Ammon's horn (tissue), 1 donor: ENCODE measurements at places on chromosomes 11 and 22.

- peak; percentile 86 for DNase-seq
Measured at GRCh38 chr11:11993839-11994238, 14.6 kb downstream of the DKK3 start.

DNA sequence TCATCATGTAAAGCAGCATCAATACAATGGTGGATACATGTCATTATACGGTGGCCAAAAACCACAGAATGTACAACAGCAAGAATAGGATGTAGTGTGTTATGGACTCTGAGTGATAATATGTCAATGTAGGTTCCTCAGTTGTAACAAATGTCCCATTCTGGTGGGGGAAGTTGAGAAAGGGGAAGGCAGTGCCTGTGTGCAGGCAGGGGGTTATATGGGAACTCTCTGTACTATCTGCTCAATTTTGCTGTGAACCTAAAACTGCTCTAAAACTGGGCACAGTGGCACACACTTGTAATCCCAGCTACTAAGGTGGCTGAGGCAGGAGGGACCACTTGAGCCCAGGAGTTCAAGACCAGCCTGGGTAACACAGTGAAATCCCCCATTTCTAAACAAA is 5.9 kb downstream of the CHKA start:
- DNase-seq, result no peak

DNA sequence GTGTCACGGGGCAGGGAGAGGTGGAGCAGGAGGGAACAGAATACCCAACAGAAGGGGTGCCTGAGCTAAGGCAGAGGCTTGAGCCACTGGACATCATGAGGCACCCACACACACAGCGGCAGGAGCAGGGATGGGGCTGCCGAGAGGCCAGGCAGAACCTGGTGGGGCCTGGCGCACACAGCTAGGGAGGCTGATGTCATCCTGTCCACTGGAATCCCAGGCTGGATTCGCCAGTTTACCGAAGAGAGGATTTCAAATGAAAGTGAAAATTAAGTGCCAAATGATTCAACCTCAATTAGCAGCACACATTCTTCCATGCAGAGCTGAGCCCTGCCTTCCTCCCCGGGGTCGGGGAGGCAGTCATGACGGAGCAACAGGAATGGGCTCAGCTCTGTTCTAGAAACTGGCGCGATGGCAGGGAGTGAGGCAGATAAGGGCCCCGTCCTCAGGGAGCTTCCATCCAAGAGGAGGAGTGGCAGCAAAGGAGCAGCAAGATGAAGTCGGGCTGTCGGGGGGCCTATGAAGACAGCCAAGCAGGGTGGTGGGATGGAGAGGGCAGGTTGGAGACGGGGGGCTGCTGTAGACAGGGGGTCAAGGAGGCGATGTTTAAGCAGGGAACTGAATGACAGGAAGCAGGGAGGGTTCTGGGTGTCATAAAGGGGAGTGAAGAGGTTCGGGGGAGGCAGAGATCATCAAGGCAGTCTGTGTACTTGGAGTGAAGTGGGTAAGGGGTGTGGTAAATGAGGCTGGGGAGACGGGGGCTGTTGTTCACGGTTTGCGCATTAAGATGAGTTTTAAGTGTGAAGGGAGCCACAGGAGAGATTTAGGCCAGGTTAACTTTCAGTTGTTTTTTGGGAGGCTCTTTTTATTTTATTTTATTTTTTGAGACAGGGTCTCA is 6.4 kb downstream of the RAC2 start:
- no peak for DNase-seq

DNA sequence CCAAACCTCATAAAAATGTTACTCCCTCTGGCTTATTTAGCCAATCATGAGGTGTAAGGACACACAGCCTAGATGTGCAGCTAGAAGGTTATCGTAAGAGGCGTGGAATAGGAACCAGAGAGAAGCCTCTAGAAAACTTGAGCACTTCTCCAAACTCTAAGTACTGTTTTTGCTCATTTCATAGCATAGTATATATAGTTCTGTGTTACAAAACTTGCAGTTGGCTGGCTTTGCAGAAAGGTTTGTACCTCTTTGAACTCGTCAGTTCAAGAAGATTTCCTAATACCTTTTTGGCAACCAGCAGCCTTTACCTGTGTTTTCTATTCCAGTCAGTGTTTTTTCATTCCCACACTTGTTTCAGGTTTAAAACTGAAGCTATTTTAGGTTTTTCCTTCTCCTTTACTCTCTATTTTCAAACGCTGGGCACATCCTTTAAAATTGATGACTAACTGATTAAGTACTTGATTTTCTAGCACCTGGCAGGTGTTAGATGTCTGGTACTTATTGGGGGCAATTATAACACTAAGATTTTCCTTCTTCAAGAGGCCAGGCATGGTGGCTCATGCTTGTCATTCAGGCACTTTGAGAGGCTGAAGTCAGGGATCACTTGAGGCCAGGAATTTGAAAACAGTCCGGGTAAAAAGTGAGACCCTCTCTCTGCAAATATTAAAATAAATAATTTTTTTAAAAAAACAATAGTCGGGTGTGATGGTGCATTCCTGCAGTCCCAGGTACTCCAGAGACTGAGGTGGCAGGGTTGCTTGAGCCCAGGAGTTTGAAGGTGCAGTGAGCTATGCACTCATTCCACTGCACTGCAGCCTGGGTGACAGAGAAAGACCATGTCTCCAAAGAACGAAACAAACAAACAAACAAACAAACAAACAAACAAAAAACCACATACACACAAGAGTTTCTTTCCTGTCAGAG is 125.2 kb downstream of the LRRC4C start:
- DNase-seq, result peak; percentile 5

DNA sequence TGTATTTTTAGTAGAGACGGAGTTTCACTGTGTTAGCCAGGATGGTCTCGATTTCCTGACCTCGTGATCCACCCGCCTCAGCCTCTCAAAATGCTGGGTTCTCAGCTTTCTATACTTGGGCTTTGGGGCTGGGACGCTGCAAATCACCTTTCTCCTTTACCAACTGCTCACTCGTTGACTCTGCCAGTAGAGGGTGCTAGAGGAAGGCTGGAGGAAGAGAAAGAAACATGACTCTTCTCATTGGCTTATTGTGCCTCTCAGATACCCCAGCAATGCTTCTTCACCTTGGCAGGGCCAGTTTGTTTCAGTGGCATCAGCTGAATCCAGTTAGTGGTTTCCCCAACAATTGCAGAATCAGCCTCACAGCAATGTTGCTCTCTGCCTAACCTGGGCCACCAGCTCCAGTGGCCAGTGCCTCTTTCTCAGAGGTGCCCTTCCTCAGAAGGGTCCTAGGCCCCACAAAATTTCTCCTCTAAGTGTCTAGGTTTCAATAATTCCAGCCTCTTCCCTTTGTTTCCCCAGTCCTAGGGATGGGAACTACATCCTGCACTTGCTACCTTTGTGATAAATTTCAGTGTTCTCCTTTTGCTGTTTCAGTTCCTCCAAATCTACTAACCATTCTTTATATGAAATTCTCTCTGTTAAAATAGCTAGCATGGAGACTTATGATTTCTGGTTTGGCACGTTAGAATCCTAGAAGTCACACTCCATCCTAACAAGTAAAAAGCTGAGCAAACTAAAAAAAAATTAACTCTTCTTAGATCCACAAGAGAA is 71.5 kb upstream of the VSTM5 start:
- peak; percentile 15 for DNase-seq
